ENCODE measurements at places on chromosomes 6 and 20.

DNA sequence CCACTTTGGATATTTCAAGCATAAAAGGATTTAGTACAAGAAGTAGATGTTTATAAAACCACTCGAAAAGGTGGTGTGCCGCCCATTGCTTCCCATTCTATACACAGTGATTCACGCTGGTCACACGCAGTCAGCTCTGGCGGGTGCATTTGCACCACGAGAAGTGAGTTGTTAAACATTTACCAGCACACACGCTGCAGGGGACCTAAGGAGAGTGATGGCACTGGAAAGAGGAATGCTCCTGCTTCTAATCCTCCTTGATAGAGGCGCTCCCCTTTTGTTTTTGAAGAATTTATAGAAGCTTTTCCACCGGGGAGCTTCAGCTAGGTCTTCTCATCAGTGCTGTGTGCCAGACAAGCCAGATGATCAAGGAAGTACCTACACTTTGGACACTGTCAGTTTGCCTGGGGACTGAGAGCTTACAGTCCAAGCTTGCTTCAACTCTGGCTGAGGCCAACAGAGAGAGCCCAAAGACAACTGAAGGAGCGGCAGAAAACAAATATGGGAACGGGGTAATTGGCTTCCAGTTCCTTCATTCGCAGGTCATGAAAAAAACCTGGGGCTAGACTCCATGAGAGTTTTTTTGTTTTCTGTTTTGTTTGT lies 31.2 kb downstream of the MUC22 start:
- no peak for DNase-seq

DNA sequence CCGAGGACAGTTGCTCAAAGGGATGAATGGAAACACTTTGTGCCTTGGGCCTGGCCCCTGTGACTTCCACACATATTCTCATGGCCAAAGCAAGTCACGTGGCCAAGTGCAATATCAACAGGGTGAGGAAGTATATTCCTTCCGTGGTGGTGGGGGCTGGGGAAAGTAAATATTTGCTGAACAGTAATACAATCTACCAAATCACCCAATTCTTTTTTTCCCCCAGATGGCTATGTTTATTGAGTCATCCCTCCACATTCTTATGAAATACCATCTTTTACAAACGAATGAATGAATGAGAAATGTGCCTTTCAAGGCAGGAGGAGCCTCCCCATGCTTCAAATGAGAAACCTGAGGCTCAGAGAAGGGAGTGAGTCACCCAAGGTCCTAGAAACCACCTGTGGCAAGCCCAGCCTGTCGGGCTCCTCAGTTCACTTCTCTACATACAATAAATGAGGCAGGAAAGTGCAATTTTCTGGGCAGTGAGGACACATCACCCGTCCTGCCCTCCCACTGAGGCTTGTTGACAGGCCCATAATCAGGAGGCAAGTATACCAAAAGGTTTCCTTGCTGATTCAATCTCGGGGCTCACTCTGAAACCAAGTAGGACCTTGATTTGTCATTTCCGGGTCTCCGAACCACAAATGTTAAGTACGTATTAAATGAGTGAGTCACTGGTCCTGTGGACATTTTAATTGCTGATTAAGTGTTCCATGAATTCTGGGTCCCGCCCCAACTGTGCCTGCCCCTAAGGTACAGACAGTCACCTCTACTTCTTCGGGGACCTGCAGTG lies 25.3 kb upstream of the TOP1 start:
- peak; percentile 96 for DNase-seq

DNA sequence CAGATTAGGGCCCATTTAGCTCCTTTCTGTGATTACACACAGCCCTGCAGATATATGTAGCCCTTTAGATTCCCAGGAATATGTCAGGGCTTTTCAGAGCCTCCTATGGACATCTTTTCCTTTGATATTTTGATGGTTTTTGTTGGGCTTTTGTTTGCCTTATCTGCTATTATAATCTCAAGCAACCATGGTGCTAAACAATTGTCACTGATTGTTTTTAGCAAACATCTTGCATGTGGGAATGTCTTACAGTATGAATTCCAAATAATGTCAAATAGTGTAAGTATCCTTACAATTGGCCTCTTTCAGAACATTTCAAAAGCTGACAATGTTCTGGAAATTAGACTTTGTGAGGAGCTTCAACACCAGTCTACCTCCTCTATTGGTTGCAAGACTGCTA lies 333.6 kb upstream of the OPRM1 start:
- DNase-seq, result no peak

- DNase-seq, result no peak
These were observed 15.7 kb upstream of the PARD6B start for GRCh38 chr20:50715694-50716093.

DNA sequence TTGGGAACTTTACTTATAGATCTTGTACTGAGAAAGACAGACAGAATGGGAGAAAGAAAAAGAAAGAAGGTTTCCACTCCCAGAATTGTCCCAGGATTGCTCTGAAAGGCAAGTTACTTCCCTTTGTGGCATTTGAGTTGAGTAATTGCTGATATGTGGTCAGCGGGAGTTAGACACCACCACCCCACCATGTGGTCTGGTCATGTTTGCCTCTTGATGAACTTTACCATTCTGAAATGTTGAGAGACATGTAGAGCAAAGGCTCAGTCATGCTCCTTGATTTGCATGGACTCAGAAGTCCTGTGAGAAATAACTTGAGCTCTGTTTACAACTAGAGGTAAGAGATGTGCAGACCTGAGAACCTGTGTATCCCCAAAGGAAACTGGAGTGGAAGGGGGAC lies 17.1 kb downstream of the TCF21 start:
- DNase-seq, result no peak

DNA sequence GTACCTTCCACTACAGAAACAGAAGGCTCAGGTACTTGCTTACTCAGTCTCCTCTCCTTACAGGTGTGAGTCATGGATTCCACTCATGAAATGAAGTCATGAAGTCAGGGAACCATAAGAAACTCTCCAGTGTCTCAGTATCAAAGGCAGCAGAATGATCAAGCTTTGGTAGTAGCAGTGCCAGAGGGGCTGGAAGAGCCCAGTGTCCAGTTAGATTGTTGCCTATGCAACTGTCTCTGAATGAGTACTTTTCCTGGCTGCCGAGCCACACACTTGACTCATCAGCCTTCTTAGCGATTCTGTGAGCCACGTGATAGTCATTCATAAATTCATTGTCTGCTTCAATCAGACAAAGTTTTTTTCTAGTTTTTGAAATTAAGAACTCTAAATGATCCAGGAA lies 52.2 kb upstream of the DTNBP1 start:
- no peak for DNase-seq

DNA sequence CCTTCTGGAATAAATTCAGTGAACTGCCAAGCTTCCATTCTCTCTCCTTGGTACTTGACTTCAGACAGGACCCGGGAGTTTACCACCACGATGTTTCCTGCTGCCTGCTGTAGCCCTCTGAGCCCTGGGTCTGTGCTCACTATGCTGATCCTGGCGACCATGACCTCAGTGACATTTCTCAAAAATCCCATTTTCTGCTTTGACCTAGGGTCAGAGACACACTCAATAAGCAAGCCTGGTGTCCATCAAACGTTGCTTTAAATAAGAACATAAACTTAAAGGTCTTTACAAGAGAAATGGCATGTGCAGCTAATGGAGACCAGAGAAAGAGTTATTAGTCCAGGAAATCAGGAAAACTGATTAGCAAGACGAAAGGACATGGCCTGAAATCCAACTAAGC lies 509.7 kb upstream of the SULF2 start:
- DNase-seq, result no peak

DNA sequence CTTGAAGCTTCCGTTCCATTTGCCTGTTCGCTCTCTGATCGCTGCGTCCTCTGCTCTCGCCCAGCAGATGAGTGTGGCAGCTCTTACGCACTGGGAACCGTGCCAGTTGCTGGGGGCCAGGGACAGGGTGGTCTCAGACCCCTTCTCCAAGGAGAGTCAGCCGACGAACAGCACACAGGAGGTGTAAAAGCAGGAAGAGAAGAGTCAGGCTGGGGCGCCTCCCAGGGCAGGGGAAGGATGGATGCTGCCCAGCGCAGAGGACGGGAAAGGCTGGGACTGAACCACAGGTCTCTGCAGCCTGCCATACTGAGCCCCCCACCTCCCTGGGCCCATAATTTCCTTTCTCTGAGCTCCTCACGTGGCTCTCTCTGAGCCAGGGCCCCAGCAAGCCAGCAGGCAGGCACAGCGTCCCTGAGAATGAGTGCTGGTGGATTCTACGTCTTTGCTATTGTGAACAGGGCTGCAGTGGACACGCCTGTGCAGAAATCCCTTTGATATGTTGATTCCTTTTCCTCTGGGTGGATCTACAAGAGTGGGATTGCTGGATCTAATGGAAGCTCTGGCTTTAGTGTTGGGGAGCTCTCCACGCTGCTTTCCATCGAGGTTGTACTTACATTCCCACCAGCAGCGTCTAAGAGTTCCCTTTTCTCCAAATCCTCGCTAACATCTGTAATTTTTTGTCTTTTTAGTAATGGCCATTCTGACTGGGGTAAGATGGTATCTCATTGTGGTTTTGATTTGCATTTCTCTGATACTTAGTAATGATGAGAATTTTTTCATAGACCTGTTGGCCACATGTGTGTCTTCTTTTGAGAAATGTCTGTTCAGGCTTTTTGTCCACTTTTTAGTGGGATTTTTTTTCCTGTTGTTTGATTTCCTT lies 104.1 kb downstream of the PSMB1 start:
- DNase-seq, result no peak
